ENCODE measurements at places on chromosomes 2 and 18. TPM values are rescaled to one million over a fixed set of nuclear protein-coding genes. Genes with fewer than 3 reads are reported as not detected.

SCRN3 gene
- 22.1 TPM for polyA plus RNA-seq

MYCN gene
- polyA plus RNA-seq = not detected

YES1 gene
- polyA plus RNA-seq = not detected

KLHL29 gene
- polyA plus RNA-seq = not detected

ANKRD30B gene
- not detected for polyA plus RNA-seq

ASB18 gene
- polyA plus RNA-seq = not detected

VAMP8 gene
- polyA plus RNA-seq = 282 TPM

MAB21L4 gene
- not detected for polyA plus RNA-seq

CACNB4 gene
- polyA plus RNA-seq = not detected

EVX2 gene
- not detected for polyA plus RNA-seq

SIGLEC15 gene
- polyA plus RNA-seq = 0.09 TPM

CTIF gene
- polyA plus RNA-seq = not detected

MTA3 gene
- polyA plus RNA-seq = 2.7 TPM

ICA1L gene
- polyA plus RNA-seq = 0.89 TPM

ZSWIM2 gene
- polyA plus RNA-seq = not detected

GREB1 gene
- not detected for polyA plus RNA-seq

EGR4 gene
- 0.49 TPM for polyA plus RNA-seq

C18orf63 gene
- not detected for polyA plus RNA-seq
